SHP77 treated with DMSO at 0.1 percent for 48 hours (cell line): ENCODE measurements at places on chromosomes 6 and 20.

GRCh38 chr6:37206622-37207021, 36.7 kb downstream of the PIM1 start:
- no peak for DNase-seq

DNA sequence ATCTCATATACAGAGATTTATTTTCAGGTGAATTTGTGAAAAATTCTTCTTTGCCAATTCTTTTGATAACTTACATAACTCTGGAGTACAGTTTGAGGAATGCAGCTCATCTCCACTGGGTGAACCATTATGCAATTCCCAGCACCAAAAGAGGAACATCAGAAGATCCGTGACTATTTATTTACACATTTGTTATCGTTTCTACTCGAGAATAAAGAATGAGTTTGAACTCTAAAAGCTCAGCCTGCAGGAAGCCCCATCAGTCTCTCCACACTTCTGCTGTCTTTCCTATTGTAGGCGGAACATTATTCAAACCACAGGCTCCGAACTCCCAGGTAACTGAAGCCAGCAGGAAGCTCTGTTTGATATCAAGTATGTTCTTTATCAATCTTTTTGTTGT, 95.9 kb upstream of the IFNGR1 start:
- DNase-seq = no peak

GRCh38 chr6:46190889-46191288, 20.1 kb upstream of the ENPP5 start:
- DNase-seq = no peak

GRCh38 chr6:22236626-22237414, 60.0 kb downstream of the PRL start:
- DNase-seq = peak; percentile 67

GRCh38 chr20:16292226-16292880, 280.9 kb downstream of the KIF16B start:
- no peak for DNase-seq

GRCh38 chr6:170165085-170165470, 125.8 kb downstream of the DLL1 start:
- no peak for DNase-seq

- DNase-seq = no peak
Measured at GRCh38 chr6:76612954-76613353, 540.5 kb upstream of the IMPG1 start.

DNA sequence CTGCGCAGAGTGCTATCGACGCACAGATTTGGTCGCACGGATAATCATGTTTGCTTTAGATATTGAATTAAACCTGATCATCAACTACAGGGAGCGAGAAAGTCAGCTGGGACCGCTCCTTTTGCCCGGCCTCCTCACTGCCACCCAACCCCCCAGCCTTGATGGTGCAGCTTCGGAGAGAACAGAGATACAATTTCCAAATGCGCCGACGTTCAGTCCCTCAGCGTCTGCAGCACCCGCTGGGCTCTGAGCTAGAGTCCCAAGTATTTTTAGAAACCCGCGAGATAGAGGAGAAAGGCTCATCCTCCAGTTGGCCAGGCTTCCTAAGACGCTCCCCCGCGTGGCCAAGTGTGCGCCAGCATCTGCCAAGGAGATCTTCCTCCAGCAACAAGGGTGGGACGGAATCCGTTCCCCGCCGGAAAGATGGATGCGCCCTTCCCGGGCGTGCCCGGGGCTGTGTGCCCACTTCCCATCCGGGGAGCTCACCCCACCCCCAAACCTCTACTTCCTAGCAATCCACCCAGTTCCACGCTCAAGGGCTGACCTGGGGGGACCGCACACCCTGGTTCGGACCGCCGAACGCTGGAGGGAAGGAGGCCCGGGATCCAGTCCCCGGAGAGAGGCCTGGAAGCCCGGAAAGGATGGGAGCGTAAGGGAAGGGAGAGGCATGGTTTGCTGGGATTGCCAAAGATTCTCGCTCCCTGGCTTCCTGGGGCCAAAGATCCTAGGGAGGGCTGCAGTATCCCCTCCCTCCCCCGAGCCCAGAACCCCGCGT, 4.1 kb downstream of the NKX2-2 start:
- no peak for DNase-seq

- DNase-seq = no peak
Measured at GRCh38 chr20:40887105-40887504, 141.5 kb upstream of the TOP1 start.

GRCh38 chr20:58131151-58131550, 97.3 kb downstream of the ANKRD60 start:
- no peak for DNase-seq

DNA sequence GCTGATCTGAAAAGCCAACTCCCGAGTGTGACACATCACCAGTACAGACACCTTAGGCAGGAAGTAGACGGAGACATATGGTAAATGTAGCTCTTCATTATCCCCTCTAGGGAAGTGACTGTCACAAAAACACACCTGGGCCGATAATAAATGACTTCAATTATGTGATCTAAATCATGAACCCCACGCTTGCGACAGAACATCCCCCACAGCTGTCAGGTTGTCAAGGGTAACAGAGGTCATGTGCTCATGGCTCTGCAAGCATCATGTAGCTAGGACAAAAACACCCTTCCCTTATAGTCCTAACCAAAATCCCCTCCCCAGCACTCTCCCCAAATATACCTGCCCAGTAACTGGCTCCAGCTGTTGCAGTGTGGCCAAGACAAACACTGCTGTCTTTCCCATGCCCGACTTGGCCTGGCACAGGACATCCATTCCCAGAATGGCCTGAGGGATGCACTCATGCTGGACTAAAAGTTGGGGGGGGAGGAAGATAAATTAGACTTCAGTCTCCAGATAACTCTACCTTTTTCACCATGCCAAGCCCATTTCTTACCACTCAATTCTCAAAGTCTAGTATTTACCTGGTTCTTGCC, 2.9 kb downstream of the DDX39B start:
- no peak for DNase-seq

DNA sequence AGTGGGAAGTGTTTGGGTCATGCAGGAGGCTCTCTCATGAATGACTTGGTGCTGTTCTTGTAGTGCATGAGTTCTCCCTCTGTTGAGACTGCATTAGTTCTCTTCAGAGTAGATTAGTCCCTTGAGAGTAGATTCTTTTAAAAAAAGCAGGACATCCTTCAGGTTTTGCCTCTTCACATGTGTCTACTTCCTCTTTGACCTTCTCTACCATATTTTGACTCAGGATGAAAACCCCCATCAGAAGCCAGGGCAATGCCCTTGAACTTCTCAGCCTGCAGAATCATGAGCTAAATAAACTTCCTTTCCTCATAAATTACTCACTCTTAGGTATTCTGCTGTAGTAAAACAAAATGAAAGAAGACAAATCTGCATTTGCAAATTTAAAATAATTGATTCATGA, 170.3 kb downstream of the CD109 start:
- DNase-seq = no peak

GRCh38 chr20:19996222-19996621, 20.9 kb upstream of the NAA20 start:
- DNase-seq = no peak

DNA sequence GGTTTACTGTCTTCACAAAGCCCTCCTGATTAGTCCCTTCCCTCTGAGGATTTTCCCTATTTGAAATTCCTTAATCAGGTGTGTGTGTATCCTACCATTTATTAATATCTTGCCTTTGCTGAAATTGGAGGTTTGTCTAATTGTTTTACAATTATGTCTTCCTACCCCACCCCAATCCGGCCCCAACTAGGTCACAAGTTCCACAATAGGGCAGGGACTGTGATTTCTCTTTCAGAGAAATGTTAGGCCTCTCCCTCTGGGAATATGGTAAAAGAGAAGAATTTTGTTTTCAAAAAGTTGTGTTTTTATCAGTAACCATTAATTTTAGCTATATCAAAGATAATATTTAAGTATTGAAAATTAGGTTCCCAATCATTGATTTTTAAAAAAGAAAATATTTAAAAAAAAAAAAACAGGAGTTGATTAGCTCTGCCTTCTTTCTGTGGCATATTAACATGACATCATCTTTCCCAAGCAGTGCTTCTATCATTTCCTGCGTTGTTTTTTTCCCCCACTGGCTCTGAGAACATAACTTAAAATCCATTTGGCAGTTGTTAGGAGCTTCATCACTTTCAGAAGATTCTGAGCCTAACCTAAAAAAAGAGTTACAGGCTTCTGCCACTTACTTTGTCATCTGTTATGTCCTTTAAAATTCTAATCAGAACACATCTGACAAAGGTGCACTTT, 36.1 kb downstream of the BLOC1S5 start:
- DNase-seq = no peak

DNA sequence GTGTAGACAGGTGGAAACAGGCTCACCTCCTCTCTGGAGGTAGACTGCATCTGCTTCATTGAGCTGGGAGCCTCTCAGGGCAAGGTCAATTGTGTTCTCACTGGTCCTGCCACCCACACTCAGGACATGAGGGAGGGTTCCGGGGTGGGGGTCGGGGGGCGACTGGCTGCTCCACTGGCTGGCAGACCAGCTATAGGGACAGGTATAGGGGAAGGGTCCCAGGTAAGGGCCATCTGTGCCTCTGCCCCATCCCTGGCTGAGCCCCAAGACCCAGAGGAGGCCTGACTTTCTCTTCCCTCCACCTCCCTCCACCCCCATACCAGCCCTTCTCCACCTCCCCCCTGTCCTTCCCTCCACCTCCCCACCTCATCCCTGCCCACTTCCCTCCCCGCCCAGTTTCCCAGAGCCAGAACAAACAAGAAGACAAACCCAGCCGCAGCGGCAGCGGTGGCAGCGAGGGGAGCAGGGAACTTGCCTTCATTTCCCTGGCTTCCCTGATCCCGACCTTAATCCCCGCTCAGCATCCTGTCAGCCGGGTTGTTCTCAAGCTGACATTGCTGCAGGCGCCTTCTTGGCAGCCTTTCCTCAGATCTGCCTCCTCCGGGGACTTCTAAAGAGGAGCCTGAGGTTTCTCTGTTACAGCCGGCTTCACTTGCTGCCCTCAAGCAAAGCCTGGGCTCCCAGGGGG, 18.3 kb upstream of the FOXP4 start:
- DNase-seq = no peak

DNA sequence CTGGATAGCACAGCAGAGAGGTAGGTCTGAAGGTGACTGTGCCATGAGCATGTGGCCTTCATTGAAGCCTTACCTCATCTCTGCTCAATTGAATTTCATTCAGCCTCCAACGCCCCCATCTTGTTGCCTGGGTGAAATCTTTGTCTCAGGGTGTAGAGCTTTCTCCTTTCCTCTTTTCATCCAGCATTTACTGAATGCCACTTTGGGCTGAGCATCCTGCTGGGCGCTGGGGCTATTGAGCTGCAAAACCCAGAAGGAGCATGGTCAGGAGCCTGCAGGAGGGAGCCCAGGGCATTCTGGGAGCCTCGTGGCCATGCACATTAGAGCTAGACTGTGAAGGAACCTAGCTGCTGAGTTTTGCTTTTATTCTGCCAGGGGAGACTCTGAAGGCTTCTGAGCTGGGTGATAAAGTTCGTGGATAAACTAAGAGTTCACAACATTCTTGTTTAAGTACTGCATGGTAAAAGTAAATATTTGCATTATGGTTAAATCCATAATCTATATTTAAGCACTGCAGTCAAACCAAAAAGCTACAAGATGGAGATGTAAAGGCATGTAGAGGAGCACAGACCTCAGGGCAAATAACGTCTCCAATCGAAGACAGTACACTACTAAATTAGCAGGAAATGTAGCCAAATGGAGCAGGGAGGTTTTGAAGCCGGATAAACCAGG, 13.2 kb upstream of the ASXL1 start:
- no peak for DNase-seq

GRCh38 chr20:47041396-47041899, 146.8 kb downstream of the EYA2 start:
- DNase-seq = no peak

- no peak for DNase-seq
Measured at GRCh38 chr6:45617441-45617840, 239.7 kb upstream of the SUPT3H start.

- no peak for DNase-seq
Measured at GRCh38 chr6:106572436-106572835, 56.9 kb downstream of the RTN4IP1 start.

DNA sequence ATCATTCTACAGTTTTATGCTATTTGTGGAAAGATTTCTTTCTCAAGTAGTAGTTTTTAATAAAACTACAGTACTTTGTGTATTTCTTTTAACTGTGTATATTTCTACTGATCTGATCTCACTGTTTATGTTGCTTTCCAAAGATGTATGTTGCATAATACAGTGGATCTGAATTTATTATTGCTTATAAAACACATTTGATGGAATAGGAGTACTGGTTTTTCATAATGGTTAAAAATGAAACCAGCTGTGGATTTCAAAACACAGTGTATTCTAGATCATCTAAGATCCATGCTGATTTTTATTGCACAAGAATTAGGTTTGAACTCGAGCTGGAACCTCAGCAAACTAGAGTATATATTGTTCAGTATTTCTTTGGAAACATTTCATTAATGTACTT, 8.0 kb downstream of the NKX2-4 start:
- DNase-seq = no peak
